Stimulated activated CD8-positive, alpha-beta memory T cell treated with anti-CD3 and anti-CD28 coated beads, Interleukin-15, amount 100 ng/mL, for 48 hours (primary cell): ENCODE measurements at places on chromosomes 7 and 10.

DNA sequence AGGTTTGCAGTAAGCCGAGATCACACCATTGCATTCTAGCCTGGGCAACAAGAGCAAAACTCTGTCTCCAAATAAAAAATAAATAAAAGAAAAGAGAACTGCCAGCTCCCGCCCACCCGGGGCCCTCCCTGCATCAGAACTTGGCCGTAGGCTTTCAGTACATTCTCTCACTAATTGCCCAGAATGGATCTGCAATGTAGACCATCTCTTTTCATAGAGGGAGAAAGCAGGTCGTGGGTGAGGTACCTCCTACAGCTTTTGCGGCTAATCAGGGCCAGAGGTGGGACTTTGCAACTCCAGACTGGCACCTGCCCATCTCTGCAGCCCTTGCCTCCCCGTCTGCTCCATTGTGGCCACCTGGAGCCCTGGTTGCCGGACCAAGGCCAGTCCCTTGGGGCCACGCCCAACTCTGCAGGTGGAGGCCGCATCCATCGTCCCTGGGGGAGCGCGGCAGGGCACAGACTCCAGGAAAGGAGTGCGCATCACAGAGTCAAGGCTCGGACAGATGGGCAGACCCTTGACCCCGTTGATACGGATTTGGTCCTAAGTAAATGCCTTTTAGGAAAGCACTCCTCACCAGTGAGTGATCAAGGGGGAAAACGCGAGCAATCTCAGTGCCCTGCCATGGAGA lies 179.1 kb upstream of the SH2B2 start:
- no peak for DNase-seq

GRCh38 chr7:12865593-12865992 lies 178.2 kb downstream of the ARL4A start:
- DNase-seq = no peak

GRCh38 chr10:82308641-82309040 lies 433.6 kb downstream of the NRG3 start:
- no peak for DNase-seq

DNA sequence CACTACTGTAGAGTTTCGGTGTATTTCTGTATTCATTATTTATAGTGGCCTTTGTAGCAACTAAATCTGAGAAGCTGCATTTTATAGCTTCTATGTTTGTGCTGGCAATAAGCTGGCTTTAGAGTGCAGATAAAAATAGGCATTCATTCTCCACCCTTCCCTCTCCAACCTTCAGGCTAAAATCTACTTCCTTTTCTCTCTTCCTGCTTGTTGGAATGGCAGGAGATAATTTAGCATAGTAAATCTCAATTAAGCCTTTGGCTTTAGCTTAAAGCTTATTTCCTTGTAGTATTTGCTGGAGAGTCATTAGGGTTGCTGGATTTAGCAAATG lies 58.5 kb downstream of the CPVL start:
- DNase-seq = no peak

DNA sequence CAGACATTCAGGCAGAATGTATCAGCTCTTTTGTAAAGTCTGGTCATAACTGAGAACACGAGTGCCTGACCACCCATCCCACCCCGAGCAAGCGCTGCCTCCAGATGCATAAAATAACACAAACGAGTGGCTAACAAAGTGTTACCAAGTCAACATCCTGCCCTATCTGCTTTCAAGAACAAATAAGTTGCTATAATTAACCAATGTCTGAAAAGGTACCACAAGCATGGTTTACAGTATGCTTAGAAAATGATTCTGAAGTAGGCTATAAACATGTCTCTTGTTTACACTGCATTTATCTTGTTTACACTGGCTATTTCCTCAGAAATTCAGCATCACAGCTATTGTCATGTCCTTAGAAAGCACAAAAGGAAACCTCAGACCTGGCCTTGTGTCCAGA lies 49.5 kb downstream of the PIK3AP1 start:
- no peak for DNase-seq

GRCh38 chr10:93745408-93746065 lies 12.2 kb upstream of the LGI1 start:
- no peak for DNase-seq

DNA sequence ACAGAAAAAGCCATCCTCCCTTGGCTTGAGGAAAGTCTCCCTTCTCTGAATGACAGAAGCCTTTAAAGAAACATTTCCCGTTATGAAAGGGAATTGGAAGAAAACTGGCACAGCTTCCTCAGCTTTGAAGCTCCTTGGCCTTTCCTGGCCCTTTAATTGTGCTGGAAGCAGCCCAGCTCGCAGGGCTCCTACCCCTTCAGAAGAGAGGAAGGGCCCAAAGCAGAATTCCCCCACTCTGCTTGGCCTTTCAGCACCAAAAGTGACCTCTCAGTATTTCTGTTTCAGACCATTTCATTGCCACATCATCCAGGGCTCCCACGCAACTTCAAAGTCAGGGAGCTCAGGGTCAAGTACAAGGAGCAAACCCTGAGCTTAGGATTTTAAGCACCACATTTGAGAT lies 4.2 kb downstream of the AFAP1L2 start:
- no peak for DNase-seq

- DNase-seq = no peak
Measured at GRCh38 chr7:22791204-22792158, 31.2 kb downstream of the TOMM7 start.

GRCh38 chr10:66167816-66168215 lies 758.0 kb upstream of the LRRTM3 start:
- DNase-seq = no peak
